ENCODE measurements at places on chromosomes 7 and 10. TPM values are rescaled to one million over a fixed set of nuclear protein-coding genes. Genes with fewer than 3 reads are reported as not detected.

DNA sequence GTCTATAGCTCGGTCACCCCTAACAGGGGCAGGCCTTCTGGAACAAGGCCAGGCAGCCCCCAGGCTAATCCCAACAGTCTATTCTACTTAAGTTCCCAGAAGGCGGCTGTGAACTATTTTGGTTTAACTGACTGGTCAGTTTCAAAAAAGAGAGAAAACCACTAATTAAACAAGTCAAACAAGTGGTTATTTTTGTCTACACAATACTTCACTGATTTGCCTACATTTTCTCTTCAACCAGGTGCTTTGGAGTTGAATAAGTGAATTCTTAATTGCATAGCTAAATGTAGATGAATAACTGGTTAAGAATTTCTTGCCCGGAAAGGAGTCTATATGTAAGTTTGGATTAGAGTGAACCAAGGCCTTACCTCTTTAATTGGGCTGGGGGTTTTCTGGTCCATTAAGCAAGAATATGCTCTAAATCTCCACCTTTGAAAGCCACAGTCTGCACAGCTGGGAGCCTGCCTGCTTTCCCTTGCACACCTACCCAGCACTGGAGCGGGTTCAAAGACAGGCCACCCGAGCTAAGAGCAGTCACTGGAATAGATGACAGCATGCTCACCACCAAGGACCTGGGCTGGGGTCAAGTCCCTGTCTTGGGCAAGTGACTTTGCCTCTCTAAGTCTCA, 70.4 kb downstream of the TBXAS1 start:
- H3K4me3 ChIP-seq: no peak overlapping the region
- no peaks in the 10 kb centered on the region for H3K36me3 ChIP-seq
- no peaks in the 10 kb centered on the region for H3K4me1 ChIP-seq
- DNase-seq: no peak
- H3K27me3 ChIP-seq: no peaks in the 10 kb centered on the region

Gene FAM131B
- 0.73 TPM for total RNA-seq

DNA sequence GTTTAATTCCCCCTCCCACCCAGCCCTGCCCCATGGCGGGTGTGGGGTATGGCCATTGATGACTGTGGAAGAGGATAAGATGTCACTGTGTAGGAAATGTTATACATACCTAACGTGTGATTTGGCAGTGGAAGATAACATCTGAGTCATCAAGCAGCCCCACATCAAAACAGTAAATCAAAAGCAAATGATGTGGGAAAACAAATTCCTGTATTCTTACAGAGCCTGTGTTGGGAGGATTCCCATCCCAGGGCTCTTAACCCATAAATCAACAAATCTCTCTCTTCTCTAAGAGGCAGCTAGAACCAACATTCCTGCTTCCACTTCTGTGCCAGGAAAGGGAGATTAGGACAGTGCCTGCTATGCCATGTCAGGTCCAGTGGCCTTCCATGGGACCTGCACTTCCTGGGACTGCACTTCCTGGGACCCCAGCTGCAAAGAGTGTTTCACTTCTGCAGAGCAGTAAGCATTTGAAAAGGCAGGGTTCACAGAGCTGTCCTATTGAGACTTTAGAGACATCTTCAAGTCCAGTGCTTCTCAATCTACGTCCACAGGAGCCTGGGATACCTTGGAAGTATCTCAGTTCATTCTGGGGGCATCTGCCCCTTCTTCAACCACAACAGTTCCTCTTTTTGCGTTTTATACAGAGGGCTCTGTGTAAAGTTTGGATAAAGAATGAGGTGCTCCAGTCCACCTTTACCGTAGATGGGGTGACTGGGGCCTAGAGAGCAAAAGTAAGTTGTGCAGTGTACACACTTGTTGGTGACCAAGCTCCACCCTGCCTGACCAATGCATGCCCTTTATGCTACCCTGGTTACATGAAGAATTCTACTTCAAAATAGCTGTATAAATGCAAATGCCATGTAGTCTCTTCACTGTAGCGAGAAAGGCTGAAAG, 45.7 kb downstream of the ATXN7L1 start:
- H3K4me3 ChIP-seq: no peak overlapping the region

Gene KEL
- 4.3 TPM for total RNA-seq

DNA sequence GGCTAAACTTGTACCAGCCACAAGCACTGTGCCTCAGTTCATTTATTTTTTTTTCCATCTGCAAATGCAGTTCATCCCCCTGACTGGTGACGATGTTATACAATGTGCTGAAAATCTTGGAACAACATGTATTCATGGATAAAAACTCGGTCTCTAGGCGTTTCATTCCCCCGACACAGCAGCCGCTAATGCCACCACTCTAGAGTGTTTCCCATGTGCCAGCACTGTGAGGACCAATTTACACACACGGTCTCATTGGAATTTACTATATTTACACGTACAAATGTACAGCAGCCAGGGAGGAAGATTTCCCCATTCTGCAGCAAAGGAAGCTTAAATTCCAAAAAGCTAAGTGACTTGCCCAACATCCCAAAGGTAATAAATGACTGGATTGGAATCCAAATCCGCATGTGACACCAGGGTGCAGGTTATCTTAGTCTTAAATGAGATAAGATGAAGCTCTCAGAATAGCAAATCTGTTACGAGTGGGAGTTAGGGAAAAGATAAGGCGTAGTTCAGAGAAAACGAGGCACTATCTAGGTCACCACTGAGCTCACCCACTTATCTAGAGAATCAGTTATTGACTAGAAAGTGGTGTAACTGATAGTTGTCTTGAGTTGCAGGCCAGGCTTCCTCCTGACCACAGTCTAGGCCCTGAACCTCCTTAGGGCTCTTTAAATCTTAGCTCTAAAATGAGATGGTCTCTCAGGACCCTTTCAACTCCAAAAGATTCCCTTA, 36.7 kb downstream of the FAM107B start:
- no peaks in the 10 kb centered on the region for H3K4me1 ChIP-seq
- DNase-seq: no peak
- H3K4me3 ChIP-seq: no peak overlapping the region
- no peaks in the 10 kb centered on the region for H3K36me3 ChIP-seq
- no peaks in the 10 kb centered on the region for H3K27me3 ChIP-seq

Gene PIK3AP1
- 14.2 TPM for total RNA-seq

DNA sequence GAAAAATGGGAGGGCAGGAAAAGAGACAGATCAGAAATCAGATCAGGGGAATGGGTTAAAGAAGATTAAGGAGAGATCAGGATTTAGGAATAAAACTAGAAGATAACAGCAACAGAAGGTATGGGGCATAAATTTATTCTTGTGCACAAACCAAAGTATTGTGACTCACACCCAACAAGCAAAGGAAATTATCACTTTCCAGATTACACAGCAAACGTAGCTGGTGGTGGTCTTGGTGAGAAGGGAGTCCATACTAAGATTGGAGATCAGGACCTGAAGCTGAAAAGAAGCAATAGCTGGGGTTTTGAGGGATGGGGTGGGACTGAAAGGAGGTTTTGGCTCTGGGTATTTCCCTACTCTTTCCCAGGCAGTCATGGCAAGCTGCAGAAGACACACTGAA, 3.5 kb upstream of the MYOZ1 start:
- H3K27me3 ChIP-seq: no peaks in the 10 kb centered on the region
- H3K4me3 ChIP-seq: no peak overlapping the region
- H3K4me1 ChIP-seq: no peaks in the 10 kb centered on the region
- H3K36me3 ChIP-seq: no peaks in the 10 kb centered on the region
- no peak overlapping the region for H3K27ac ChIP-seq
- DNase-seq: no peak

Gene VWDE
- not detected for total RNA-seq

- no peaks in the 10 kb centered on the region for H3K36me3 ChIP-seq
- DNase-seq: no peak
- no peaks in the 10 kb centered on the region for H3K27me3 ChIP-seq
- H3K4me3 ChIP-seq: no peak overlapping the region
These were observed 70.0 kb downstream of the VOPP1 start for GRCh38 chr7:55502124-55502857.

- H3K27ac ChIP-seq: no peak overlapping the region
- H3K4me3 ChIP-seq: no peak overlapping the region
- no peaks in the 10 kb centered on the region for H3K36me3 ChIP-seq
- no peaks in the 10 kb centered on the region for H3K4me1 ChIP-seq
- DNase-seq: no peak
These were observed 32.7 kb downstream of the LGI1 start for GRCh38 chr10:93790439-93790838.

Gene GRID1
- 8.5 TPM for total RNA-seq

GRCh38 chr10:2509081-2509531, 558.2 kb upstream of the PFKP start:
- H3K36me3 ChIP-seq: no peaks in the 10 kb centered on the region
- H3K27ac ChIP-seq: no peak overlapping the region
- no peak overlapping the region for H3K4me3 ChIP-seq
- no peaks in the 10 kb centered on the region for H3K4me1 ChIP-seq
- no peaks in the 10 kb centered on the region for H3K27me3 ChIP-seq

DNA sequence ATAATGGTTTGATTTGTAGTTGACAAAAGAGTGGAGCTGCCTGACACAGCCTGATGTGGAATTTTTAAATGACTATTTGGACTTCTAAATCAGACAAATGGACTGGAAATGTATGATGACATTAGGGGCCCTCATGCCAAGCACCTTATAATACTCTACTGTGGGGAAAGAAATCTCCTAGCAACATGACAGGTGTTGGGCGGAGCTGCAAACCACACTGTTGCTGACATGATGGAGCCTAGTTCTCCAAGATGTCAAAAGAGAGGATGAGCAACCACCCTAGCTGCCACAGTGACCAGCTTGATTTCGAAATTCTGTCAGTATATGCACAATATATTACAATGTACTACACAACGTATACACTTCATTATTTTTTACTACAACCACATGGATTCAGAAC, 65.8 kb downstream of the RHOBTB1 start:
- no peak overlapping the region for H3K4me3 ChIP-seq
- H3K27ac ChIP-seq: no peak overlapping the region
- no peaks in the 10 kb centered on the region for H3K36me3 ChIP-seq
- no peaks in the 10 kb centered on the region for H3K4me1 ChIP-seq

- no peak overlapping the region for H3K27ac ChIP-seq
- peaks cover 25% of the 10 kb centered on the region for H3K36me3 ChIP-seq
- no peak overlapping the region for H3K4me3 ChIP-seq
- H3K4me1 ChIP-seq: no peaks in the 10 kb centered on the region
- no peak for DNase-seq
These were observed 27.8 kb upstream of the FOXL3 start for GRCh38 chr7:262251-262572.

- no peaks in the 10 kb centered on the region for H3K27me3 ChIP-seq
- DNase-seq: no peak
- no peaks in the 10 kb centered on the region for H3K4me1 ChIP-seq
- H3K4me3 ChIP-seq: no peak overlapping the region
- H3K27ac ChIP-seq: no peak overlapping the region
These were observed 167.7 kb downstream of the NSUN6 start for GRCh38 chr10:18483516-18484186.

- no peak overlapping the region for H3K4me3 ChIP-seq
- H3K36me3 ChIP-seq: no peaks in the 10 kb centered on the region
These were observed 50.3 kb upstream of the SDK1 start for GRCh38 chr7:3250725-3251124.

GRCh38 chr7:125908711-125909110, 979.1 kb upstream of the POT1 start:
- DNase-seq: no peak
- no peaks in the 10 kb centered on the region for H3K4me1 ChIP-seq
- H3K27me3 ChIP-seq: no peaks in the 10 kb centered on the region
- no peak overlapping the region for H3K4me3 ChIP-seq
- no peaks in the 10 kb centered on the region for H3K36me3 ChIP-seq

DNA sequence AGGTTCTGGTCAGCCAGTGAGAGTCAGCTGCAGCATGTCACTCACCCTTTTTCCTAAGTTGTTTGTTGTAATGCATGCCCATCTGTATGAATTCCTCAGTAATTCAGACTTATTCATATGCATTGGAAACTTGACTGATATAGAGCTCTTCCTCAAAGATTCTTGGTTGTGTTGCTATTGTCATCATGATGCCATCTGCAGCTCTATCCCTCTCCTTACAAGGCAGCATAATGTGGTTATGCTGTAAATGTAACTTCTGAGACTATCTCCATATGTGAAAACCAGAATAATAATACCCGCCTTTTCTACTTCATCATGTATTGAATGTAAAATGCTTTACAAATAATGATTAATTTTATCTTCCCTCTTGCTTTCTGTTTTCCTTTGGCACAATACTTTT, 252.6 kb upstream of the MTPN start:
- H3K4me1 ChIP-seq: no peaks in the 10 kb centered on the region
- no peaks in the 10 kb centered on the region for H3K27me3 ChIP-seq
- H3K36me3 ChIP-seq: no peaks in the 10 kb centered on the region
- no peak overlapping the region for H3K4me3 ChIP-seq
- no peak overlapping the region for H3K27ac ChIP-seq

Gene LRRC27
- 19.3 TPM for total RNA-seq

- no peaks in the 10 kb centered on the region for H3K4me1 ChIP-seq
- no peak for DNase-seq
- no peak overlapping the region for H3K4me3 ChIP-seq
- no peaks in the 10 kb centered on the region for H3K27me3 ChIP-seq
These were observed 59.3 kb upstream of the VWC2 start for GRCh38 chr7:49714182-49714581.

DNA sequence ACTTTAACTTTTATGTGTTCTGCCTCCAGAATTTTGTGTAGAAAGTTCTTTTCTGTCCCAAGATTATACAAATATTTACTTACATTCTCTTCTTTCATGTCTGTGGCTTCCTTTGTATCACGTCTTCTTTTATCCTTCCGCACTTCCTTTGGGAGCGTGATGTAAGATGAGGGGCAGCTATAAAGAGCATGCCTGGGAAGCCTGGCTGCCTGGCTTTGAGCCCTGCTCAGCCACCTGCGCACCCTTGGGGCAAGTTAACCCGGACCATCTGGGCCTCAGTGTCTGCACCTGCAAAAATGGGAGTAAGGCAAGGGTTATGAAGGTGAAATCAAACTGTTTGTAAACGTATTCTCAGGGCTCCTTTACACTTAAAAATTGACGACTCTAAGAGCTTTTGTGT, 25.2 kb downstream of the PALD1 start:
- DNase-seq: no peak
- H3K4me1 ChIP-seq: peaks cover 5% of the 10 kb centered on the region
- no peak overlapping the region for H3K27ac ChIP-seq
- no peaks in the 10 kb centered on the region for H3K27me3 ChIP-seq
- H3K4me3 ChIP-seq: no peak overlapping the region

DNA sequence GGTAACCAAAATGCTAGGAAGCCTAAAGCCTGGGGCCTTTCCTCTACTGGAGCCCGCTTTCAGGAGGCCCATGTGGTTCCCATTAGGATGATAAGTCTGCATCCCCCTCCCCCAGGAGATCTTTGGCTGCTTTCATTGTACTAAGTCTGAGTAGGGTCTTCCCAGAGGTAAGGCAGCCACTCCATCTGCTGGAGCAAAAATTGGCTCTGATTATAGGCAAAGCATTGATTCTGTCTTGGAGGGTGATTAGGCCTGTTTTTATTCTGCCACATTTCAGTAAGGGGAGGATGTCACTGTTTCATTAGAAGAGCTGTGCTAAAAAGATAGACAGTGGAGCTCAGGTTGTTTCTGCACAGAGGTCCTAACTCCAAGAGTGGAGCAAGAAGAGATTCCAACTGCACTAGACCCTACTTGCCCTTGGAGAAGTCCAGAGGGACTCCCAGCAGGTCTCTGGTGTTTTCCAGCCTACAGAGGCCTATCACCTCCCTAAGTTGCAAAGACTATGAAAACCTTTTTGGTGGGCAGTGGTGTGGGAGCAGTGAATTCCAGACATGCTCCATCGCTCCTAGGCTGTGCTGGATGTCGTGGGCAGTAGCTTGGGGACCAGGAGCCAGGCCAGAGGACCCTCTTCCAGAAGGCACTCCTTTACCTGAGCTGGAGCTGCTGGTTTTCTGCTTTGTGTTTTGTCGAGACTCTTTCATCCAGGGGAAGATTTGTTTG, 7.1 kb upstream of the HOXA2 start:
- peak overlapping the region; percentile 98 for H3K27ac ChIP-seq
- H3K4me3 ChIP-seq: peak overlapping the region; percentile 73
- H3K4me1 ChIP-seq: no peaks in the 10 kb centered on the region
- H3K27me3 ChIP-seq: no peaks in the 10 kb centered on the region

Gene DNAH11
- 0.33 TPM for total RNA-seq

- no peak overlapping the region for H3K27ac ChIP-seq
- no peaks in the 10 kb centered on the region for H3K27me3 ChIP-seq
- no peaks in the 10 kb centered on the region for H3K36me3 ChIP-seq
These were observed 87.1 kb downstream of the KAT6B start for GRCh38 chr10:74913377-74913979.

All from breast epithelium (tissue), 4 donors.